ENCODE measurements at places on chromosomes 3 and 15.

DNA sequence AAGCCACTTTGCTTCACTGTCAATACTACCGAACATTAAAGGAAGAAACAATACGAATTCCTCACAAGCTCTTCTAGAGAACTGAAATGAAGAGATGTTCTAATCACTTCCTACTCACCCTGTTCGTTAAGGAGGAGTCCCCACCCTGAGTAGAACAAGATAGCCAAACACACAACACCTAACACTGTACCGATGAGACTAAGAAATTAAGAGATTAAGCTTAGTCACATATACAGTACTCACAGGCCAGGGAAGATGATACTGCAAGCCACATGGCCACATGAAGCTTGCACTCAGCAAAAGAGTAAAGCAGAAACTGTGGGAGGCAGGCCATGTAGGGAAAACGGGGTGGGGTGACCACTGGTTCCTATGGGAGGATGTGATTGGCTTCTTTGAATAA, 48.0 kb downstream of the CGGBP1 start:
- no peak for DNase-seq

DNA sequence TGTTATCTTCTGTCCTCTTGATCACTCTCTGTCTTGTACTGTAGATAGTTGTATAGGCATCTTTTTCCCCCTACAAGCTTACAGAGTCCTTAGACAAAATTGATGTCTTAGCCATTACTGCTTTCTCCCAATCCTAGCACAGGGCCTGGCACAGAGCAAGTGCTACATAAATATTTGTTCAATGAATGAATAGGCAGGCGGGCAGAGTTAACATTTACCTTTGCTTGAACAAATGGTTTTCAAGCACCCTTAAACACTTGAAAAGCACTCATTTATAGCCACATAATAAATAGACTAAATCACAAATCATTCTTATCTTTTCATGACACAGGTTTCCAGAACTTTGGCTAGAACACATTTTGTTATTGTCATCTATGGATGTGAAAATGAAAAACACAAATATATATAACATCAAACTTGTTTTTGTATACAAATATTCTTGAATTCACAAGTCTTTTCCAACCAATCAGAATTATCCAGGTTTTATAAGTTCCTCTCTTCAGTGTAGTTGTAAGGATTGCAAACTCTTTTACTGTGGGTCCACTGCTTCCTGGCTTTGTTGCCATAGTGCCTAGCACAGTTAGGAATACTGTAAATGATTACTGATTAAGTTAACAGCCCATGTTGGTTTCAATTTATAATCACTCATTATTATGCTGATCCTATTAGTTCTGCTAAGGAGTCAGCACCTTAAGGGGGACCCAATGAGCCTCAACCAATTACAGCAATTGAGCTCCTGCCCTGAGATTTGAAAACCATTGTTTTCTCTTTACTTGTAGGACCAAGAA, 61.9 kb downstream of the ISL2 start:
- no peak for DNase-seq

DNA sequence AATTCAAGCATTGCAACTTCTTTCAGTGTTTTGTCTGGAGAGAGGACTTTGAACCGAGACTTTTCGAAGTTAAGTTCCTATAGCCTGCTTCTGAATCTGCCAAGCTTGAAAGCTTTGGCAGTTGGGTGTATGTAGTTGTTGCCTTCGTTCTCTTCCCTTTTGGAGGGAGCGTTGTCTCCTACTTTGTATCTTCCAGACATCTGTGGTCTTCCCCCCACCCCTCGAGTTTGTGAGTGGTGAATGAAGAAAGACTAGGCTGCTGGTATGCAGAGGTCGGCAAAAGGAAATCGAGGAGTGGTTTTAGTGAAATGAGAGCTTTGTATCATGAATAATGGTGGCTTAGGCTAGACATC, 1.3 kb downstream of the CTNNB1 start:
- DNase-seq: no peak

- DNase-seq: peak; percentile 90
These were observed 903 bp downstream of the SLC25A38 start for GRCh38 chr3:39383881-39384664.

DNA sequence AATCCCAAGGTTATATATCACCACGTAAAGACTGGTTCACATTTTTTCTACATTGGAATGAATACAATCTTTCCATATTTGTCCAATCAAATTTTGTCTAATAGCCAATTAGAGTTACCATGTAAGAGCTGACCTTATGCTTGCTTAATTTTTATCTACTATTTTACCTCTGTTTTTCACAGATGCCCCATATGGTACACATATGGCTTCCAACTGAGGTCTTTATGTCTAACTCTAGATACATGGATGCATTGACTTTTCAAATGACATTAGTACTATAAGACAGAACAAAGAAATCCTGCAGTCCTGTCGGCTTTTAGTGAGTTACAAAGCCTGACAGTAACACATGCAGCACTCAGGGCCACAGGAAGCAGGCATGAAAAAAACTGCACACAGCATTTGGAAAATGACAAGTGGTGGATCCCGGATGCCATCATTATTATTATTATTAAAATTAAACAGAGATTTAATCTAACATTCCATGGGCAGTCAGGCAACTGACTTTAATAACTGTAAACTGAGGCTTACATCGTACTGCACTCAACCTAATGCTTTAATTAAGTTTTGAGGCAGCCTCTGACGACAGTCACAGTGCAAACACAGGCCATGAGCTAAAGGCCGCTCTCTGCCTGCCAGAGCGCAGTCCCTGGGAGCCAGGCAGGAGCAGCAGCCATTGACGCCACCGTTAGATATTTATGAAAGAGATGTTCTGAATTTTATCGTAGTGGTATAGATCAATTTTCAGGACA, 113.9 kb upstream of the TMCO5A start:
- DNase-seq: no peak

- DNase-seq: no peak
These were observed 741.8 kb downstream of the IGSF11 start for GRCh38 chr3:118292841-118293240.

DNA sequence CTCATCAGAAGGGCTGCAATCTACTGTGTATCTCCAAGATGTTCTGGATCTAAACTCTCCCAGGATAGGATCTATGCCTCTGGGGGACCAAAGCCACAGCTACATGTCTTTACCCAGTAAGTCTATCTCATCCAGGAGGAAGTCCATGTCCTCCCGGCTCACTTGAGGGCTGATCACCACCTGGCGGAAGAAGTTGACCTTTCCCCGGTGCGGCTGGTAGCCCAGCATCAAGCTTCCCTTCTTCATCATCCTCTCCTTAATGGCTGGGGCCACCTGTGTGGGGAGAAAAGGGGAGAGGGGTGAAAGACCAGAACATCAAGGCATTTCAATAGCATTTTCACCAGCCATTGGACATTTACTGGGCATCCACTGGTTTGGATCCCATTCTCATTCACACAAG, 121.7 kb downstream of the TGFBR2 start:
- DNase-seq: no peak

DNA sequence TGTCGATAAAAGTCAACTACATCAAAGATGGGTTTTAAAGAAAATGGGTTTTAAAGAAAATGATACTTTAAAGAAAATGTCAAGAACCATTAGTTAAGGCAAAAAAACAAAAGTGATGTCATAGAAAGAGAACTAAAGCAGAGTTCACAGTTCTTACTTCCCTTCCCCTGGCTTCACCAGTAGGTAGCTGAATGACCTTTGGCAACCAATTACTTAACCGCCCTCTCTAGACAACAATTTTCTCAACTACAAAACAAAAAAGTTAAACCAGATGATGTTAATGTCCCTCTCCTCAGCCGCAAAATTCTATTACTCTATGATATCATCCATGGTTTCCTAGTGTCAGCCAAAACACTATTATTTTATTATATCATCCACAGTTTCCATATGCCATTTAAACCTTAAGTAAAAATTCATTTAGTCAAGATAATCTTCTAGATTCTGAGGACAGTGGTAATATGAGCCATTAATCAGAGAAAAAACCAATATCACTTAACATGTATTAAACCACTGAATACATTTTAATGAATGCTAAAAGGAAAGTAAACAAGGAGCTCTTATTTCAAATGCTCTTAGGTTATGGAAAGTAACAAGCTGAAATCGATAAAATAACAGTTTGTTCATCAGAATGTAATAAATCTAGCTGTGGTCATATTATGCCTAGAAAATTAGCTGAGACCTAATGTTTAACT, 13.1 kb downstream of the RYK start:
- no peak for DNase-seq

GRCh38 chr3:127800508-127800907, 21.8 kb downstream of the MGLL start:
- no peak for DNase-seq

GRCh38 chr15:67801926-67802914, 23.1 kb upstream of the SKOR1 start:
- DNase-seq: no peak

DNA sequence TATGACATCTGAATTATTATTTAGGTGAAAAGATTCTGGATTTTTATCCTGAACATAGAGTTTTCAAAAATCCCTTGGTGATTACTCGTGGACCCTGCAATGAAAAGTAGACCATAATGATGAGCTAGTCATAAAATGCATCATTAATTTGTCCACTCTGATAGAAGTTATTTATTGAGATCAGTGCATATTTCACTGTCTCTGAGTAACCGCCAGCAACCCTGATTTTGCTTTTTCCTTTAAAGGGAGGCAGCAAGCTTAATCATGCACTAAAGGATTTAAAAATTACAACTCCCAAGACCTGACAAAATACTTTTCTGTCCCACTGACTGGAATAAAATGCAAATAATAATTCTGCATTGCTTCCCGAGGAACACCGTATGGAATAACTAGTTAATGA, 259.6 kb upstream of the DPPA4 start:
- DNase-seq: no peak

DNA sequence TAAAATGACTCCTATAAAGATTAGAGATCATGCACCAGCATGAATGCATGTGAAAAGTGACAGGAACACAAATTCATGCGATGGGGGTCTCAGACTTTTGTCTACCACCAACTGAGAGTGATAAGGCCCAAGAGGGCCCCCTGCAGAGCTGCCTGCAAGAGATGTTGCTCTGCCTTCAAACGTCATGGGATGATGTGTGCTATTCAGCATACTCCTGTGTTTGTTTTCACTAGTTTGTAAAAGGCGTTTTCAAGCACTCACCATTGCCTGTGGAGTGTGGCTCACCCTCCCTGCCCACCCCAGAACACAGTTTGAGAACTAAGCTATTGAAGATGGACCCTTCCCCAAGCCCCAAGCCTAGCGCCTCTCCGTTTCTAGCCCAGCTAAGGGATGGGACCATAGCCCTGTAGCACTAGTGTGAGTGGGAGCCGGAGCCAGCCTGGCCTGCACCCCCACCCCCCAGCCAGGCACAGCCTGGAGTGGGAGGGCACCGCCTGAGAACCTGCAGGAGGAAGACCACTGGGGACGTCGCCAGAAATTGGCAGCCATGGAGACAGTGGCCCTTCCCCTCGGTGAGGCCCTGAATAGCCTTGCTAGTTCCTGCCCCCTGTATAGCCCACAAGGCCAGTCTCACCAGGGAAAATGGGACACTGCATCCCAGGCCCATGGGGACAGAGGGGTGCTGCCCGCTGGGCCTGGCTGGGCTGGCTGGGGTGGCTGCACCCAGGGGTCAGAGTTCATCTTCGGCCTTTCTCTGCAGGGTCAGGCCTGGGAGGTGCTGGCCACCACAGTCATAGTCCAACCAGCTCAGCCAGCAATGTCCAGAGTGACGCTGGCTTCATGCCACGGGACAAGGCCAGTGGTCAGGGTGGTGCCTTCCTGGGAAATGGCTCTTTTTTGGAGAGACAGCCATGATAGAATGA, 22.6 kb upstream of the KLF13 start:
- DNase-seq: no peak

GRCh38 chr3:85312331-85312730, 353.5 kb downstream of the CADM2 start:
- DNase-seq: no peak

DNA sequence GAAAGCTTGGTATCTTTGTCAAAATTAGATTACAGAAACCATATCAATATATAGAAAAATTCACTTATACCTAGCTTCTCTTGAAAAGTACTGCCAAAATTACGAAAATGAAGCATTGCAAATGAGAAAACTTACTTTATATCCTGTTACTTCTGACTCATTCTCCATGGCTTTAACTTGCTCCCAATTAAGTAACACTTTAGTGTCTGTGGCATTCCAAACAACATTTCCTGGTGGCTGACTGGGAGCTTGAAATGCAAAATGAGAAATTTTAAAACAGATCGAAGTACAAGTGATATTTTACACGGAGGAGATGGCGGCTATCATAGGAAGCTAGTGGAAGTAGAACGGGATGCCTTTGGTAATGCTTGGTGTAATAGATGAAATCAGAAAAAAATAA, 347.3 kb downstream of the CNTN3 start:
- DNase-seq: no peak
